ENCODE measurements at places on chromosomes 7 and 10. TPM values are rescaled to one million over a fixed set of nuclear protein-coding genes. Genes with fewer than 3 reads are reported as not detected.

GRCh38 chr10:52649511-52649910, 123.1 kb downstream of the MBL2 start:
- no peak overlapping the region for H3K4me3 ChIP-seq
- no peaks in the 10 kb centered on the region for H3K36me3 ChIP-seq
- peaks cover 1% of the 10 kb centered on the region for H3K27me3 ChIP-seq

DNA sequence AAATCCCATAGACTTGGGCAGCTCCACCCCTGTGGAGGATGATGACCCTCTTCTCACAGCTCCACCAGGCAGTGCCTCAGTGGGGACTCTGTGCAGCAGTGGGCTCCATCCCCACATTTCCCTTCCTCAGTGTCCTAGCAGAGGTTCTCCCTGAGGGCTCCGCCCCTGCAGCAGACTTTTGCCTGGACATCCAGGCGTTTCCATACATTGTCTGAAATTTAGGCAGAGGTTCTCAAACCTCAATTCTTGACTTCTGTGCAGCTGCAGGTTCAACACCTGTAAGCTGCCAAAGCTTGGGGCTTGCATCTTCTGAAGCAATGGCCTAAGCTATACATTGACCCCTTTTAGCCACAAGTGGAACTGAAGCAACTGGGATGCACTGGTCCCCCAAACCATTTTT, 31.8 kb downstream of the NEUROG3 start:
- no peak overlapping the region for H3K27ac ChIP-seq
- H3K27me3 ChIP-seq = peaks cover 41% of the 10 kb centered on the region
- no peaks in the 10 kb centered on the region for H3K36me3 ChIP-seq
- no peak overlapping the region for H3K4me3 ChIP-seq
- H3K4me1 ChIP-seq = no peaks in the 10 kb centered on the region
- DNase-seq = no peak

DNA sequence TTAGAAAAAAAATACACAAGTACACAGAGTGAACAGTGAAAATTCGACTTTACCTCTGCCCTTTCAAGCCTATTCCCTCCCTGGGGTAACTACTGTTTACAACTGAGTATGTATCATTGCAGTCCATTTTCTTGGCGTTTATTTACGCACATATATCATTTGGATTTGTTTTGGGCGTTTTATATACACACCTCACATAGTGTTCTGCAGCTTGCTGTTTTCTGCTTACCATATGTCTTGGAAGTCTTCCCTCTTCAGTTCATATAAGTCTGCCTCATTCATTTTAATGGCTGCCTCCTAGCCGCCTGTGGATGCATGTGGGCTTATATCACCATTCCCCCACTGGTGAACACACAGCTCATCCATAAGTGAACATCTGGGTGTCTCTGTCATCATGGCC, 41.6 kb upstream of the COL13A1 start:
- DNase-seq = no peak
- H3K27ac ChIP-seq = no peak overlapping the region
- H3K36me3 ChIP-seq = no peaks in the 10 kb centered on the region
- H3K4me1 ChIP-seq = peaks cover 9% of the 10 kb centered on the region
- no peak overlapping the region for H3K4me3 ChIP-seq

- no peak overlapping the region for H3K4me3 ChIP-seq
- peaks cover 12% of the 10 kb centered on the region for H3K36me3 ChIP-seq
- H3K27ac ChIP-seq = no peak overlapping the region
- peaks cover 37% of the 10 kb centered on the region for H3K4me1 ChIP-seq
Measured at GRCh38 chr7:114975401-114975800, 53.5 kb downstream of the MDFIC start.

DNA sequence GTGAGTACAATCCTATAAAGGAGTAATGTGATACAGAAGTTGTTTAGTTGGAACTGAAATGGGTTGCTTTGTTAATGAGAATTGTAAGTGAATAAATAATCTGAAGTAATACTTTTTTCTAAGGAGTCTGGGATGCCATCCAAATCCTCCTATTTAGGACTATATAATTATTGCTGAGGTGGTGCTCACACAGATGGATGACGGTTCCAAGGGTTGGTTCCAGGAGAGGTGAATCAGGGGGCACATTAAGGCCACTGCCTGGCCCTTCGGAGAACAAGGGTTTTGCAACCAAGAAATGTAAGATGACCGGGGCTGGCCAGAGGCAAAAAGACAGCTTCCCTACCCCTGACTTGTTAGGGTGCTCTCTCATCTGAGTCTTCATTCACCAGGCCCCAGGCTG, 352.7 kb downstream of the PHTF2 start:
- DNase-seq = peak; percentile 86
- peaks cover 53% of the 10 kb centered on the region for H3K4me1 ChIP-seq
- H3K4me3 ChIP-seq = no peak overlapping the region
- H3K27ac ChIP-seq = peak overlapping the region; percentile 77
- no peaks in the 10 kb centered on the region for H3K36me3 ChIP-seq
- H3K27me3 ChIP-seq = no peaks in the 10 kb centered on the region

DNA sequence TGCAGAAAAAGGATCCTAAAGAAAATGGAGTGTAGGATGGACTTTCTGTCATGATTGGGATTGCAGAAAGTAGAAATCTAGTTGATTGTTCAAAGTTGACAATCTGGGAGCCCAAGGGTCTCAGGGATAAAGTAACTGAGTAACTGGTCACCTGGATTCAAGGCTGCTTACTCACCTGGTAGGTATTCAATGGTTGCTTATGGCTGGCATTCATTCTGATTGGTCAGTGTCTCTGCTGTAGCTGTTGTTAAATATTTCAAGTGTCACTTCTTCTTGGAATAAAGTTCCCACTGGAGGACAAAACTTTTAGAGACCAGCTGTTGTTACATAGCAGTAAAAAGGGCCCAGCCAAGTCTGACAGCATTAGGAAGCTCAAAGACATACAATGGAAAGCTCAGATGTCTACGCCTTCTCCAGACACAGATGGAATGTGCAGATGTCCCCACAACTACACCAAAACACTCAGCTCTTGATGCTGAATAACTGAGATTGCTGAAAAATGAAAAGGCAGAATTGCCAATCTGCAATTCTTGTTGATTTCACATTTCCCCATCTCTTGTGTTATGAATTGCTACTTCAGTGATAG, 106.9 kb downstream of the ZNF467 start:
- no peak overlapping the region for H3K4me3 ChIP-seq
- DNase-seq = no peak
- H3K27ac ChIP-seq = no peak overlapping the region
- no peaks in the 10 kb centered on the region for H3K4me1 ChIP-seq
- no peaks in the 10 kb centered on the region for H3K36me3 ChIP-seq

DNA sequence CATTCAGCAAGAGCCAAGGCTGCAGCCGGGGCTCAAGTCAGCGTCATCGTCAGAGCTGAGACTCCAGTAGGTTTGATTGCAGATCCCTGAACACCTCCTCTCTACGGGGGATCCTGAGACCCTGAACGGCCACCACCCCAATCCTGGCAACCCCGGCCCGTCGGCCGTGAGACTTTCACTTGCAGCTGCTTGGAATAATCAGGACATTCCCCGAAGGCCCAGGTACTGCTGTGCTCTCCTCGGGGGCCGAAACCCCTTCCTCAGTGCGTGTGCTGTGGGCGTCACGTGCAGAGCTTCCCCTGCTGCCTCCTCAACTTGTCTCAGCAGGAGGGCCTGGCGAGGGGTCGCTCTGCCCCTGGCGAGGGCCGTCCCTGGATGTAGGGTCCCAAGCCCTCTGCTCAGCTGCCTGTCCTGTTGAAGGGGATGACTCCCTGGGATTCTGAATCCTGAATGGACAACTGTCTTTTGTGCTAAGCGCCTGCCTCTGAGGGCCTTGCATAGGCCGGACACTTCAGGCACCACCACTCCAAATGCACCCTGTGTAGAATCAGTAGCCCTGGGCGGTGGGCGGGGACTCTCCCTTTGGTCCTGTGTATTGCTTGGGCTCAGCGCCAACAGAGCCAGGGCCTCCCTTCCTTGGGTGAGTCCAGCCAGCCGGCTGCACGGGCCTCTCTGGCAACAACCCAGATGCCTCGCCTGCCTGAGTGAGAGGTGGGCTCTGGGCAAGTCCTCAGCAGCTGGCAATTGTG, 63.8 kb upstream of the EBF3 start:
- peaks cover 48% of the 10 kb centered on the region for H3K4me1 ChIP-seq
- no peaks in the 10 kb centered on the region for H3K27me3 ChIP-seq
- H3K4me3 ChIP-seq = no peak overlapping the region
- peak overlapping the region; percentile 65 for H3K27ac ChIP-seq

GRCh38 chr7:125618516-125618915, 688.9 kb upstream of the POT1 start:
- no peak for DNase-seq
- no peak overlapping the region for H3K4me3 ChIP-seq
- no peaks in the 10 kb centered on the region for H3K4me1 ChIP-seq
- H3K36me3 ChIP-seq = no peaks in the 10 kb centered on the region
- no peaks in the 10 kb centered on the region for H3K27me3 ChIP-seq
- H3K27ac ChIP-seq = no peak overlapping the region

DNA sequence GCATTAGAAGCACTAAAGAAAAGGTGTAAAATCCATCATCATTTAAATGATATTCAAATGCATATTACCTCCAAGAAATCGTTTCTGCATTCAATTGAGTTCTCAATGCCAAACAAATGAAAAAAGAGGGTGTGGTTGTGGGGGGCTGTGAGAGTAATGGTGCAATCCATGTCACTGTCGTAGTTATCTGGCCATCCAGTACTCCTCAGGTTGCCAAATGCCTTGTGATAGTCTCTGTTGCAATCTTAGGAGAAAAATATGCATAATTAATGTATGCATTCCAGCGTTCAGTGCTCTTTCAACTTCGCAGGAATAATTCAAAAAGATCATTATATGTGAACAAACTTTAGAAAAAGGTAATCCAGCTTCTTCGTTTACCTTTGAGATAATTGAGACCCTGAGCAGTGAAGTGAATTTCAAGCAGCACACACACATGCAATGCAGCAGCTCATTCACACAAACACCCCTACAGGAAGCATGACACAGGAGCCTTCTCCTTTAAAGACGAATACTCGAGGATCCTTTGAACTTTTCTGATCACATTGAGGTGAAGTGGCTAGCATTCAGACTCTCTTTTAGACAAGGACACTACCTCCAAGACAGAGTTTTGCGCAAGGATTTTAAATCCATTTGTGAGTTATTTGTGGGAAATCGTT, 73.4 kb downstream of the OR13A1 start:
- H3K4me3 ChIP-seq = no peak overlapping the region
- H3K27me3 ChIP-seq = peaks cover 25% of the 10 kb centered on the region
- peaks cover 29% of the 10 kb centered on the region for H3K4me1 ChIP-seq
- no peaks in the 10 kb centered on the region for H3K36me3 ChIP-seq

- H3K36me3 ChIP-seq = no peaks in the 10 kb centered on the region
- no peaks in the 10 kb centered on the region for H3K4me1 ChIP-seq
- H3K4me3 ChIP-seq = no peak overlapping the region
- H3K27me3 ChIP-seq = no peaks in the 10 kb centered on the region
Measured at GRCh38 chr7:11833431-11833830, 1.4 kb upstream of the THSD7A start.

The GLI3 gene
- 10.8 TPM for total RNA-seq

The PHKG1 gene
- total RNA-seq = 0.54 TPM

The SHH gene
- not detected for total RNA-seq

The PRPS1L1 gene
- total RNA-seq = not detected
